ENCODE measurements at places on chromosomes 11 and 22.

DNA sequence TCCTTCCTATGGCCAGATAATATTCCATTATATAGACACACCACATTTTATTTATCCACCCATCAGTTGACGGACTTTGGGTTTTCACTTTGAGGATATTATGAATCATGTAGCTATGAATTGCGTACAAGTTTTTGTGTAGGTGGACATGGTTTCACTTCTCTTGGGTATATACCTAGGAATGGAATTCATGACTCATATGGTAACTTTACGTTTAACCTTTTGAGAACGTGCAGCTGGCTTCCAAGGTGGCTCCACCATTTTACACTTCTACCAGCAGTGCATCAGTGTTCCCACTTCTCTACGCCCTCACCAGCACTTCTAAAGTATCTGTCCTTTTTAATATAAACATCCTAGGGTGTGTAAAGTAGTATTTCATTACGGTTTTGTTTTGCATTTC is 112.0 kb downstream of the PLEKHA7 start:
- no peak overlapping the region for H3K4me3 ChIP-seq
- H3K27ac ChIP-seq, result peak overlapping the region; percentile 36
- H3K36me3 ChIP-seq, result no peaks in the 10 kb centered on the region
- H3K4me1 ChIP-seq, result peaks cover 23% of the 10 kb centered on the region

DNA sequence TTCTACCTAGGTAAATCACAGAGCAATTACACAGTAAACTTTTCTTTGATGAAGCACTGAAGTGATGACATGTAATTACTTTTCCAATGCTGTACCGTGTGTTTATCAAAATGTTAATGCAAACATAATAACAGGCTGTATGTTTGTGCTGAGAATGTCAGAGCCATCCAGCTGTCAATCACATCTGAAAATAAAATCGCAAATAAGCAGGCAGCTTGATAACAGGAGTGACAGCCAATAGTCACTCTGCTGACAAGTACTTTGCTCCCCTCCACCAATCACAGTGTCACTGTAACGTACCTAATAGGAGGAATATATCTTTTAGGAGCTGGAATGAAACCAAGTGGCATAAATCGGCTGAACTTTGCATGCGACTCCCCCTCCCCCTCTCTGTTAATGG is 119.7 kb downstream of the KIRREL3 start:
- H3K27ac ChIP-seq, result no peak overlapping the region
- H3K4me1 ChIP-seq, result no peaks in the 10 kb centered on the region
- H3K27me3 ChIP-seq, result no peaks in the 10 kb centered on the region
- H3K4me3 ChIP-seq, result no peak overlapping the region
- no peak for DNase-seq

DNA sequence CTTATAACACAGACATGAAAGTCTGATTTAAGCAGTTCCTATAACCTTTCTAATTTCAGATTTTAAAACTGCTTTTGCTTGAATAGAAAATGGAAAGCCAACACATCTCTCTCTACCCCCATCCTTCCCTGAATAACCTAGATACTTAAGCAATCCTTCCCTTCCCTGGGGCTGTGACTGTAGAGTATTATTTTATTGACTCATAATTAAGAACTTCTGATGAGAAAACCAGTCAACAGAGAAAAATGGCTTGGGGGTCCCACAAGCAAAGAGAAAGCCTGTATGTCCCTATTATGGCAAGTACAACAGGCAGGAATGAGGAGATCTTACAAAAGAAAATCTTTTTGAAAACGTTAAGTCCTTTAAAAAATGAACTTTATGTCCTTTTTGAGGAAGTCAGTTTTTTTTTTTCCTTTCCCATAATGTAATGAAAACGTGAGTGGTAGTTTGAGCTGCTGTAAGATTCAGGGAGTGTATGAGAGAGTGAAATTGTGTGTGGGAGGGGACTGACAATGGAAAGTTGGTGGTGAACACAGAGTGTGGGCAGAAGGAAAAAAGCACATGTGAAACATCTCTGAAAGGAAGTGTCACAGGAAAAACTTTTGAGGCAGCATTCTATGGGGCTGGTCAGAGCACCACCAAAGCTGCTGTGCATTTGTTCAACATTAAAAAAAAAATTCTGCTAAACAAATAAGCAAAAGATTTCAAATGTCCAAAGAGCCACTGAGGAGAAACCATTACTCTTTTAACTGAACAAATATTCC is 154.6 kb downstream of the MAML2 start:
- no peak overlapping the region for H3K4me3 ChIP-seq
- no peaks in the 10 kb centered on the region for H3K27me3 ChIP-seq
- no peaks in the 10 kb centered on the region for H3K4me1 ChIP-seq
- H3K27ac ChIP-seq, result peak overlapping the region; percentile 41

- no peak overlapping the region for H3K27ac ChIP-seq
- no peak overlapping the region for H3K4me3 ChIP-seq
- H3K4me1 ChIP-seq, result no peaks in the 10 kb centered on the region
These were observed 44.4 kb upstream of the FAT3 start for GRCh38 chr11:92180226-92180625.

DNA sequence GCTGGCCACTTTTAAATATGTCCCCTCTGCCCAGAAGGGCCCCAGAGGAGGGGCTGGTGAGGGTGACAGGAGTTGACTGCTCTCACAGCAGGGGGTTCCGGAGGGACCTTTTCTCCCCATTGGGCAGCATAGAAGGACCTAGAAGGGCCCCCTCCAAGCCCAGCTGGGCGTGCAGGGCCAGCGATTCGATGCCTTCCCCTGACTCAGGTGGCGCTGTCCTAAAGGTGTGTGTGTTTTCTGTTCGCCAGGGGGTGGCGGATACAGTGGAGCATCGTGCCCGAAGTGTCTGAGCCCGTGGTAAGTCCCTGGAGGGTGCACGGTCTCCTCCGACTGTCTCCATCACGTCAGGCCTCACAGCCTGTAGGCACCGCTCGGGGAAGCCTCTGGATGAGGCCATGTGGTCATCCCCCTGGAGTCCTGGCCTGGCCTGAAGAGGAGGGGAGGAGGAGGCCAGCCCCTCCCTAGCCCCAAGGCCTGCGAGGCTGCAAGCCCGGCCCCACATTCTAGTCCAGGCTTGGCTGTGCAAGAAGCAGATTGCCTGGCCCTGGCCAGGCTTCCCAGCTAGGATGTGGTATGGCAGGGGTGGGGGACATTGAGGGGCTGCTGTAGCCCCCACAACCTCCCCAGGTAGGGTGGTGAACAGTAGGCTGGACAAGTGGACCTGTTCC is 46.5 kb downstream of the GRAMD4 start:
- H3K4me3 ChIP-seq, result no peak overlapping the region
- H3K27me3 ChIP-seq, result no peaks in the 10 kb centered on the region
- H3K36me3 ChIP-seq, result peaks cover 91% of the 10 kb centered on the region
- DNase-seq, result no peak
- H3K27ac ChIP-seq, result no peak overlapping the region

DNA sequence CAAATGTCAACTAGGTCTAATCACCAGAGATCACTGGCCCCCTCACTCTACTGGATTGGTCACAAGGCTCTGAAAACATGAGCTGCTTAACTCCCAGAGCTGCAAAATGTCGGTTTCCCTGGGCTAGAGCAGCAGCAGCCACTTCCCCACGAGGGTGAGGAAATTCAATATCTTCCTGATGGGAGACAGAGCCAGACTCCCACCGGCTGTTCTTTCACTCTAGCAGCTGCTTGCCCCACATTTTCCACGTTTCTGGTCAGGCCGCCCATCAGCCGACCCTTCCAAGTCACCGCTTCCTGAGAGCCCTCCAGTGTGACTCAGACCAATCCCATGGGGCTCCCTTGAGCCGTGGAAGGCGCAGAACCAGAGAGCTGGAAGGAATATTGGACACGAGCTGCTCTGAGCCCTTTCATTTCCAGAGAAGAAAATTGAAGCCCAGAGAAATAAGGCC is 227.0 kb downstream of the ADAMTS15 start:
- DNase-seq, result no peak
- H3K27ac ChIP-seq, result peak overlapping the region; percentile 32
- no peaks in the 10 kb centered on the region for H3K36me3 ChIP-seq
- no peaks in the 10 kb centered on the region for H3K27me3 ChIP-seq

DNA sequence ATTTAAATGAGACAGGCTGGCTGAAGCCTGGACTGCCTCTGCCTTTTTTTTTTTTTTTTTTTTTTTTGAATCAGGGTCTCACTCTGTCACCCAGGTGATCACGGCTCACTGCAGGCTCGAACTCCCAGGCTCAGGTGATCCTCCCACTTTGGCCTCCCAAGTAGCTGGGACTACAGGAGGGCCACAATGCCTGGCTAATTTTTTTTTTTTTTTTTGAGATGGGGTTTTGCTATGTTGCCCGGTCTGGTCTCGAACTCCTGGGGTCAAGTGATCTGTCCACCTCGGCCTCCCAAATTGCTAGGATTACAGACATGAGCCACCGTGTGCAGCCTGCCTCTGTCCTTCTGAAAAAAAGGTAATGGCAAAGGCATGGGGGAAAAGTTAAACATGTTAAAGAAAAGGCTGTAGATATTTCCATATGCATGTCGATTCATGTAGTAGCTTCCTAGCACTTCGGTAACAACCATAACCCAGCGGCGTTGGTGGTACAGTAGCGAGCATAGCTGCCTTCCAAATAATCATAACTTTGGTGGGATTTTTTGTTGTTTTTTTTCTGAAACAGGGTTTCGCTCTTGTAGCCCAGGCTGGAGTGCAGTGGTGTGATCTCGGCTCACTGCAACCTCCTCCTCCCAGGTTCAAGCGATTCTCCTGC is 48.8 kb downstream of the MCHR1 start:
- no peaks in the 10 kb centered on the region for H3K36me3 ChIP-seq
- no peak overlapping the region for H3K4me3 ChIP-seq
- H3K4me1 ChIP-seq, result peaks cover 19% of the 10 kb centered on the region

DNA sequence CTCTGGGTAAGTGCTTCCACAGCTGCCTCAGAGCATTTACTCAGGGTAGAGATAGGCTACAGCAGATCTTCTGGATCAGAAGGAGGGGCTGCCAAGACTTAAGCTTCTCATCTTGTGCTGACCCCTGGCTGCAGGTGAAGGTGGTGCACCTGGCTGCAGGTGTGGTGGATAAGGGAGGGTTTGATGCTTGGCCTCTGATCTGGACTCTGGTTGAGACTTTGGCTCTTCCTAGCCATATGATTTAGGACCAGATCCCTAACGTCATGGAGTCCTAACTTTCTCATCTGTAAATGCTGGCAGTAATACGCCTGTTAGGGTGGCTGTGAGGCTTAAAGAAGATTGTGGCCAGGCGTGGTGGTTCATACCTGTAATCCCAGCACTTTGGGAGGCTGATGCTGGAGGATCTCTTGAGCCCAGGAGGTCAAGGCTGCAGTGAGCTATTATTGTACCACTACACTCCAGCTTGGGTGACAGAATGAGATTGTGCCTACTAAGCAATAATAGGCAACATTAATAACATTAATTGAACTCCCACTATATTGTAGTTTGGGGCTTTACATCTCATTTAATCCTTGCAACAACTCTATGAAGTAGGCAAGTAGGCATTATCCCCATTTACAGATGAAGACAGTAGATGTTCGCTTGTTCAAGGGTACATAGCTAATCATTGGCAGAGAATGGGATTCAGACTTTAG is 10.7 kb downstream of the DTX4 start:
- no peak overlapping the region for H3K4me3 ChIP-seq
- peak; percentile 65 for DNase-seq
- H3K4me1 ChIP-seq, result peaks cover 42% of the 10 kb centered on the region

GRCh38 chr22:33510429-33510904 is 409.8 kb downstream of the LARGE1 start:
- no peak overlapping the region for H3K4me3 ChIP-seq
- DNase-seq, result no peak
- H3K36me3 ChIP-seq, result no peaks in the 10 kb centered on the region
- H3K27me3 ChIP-seq, result no peaks in the 10 kb centered on the region
- no peak overlapping the region for H3K27ac ChIP-seq

DNA sequence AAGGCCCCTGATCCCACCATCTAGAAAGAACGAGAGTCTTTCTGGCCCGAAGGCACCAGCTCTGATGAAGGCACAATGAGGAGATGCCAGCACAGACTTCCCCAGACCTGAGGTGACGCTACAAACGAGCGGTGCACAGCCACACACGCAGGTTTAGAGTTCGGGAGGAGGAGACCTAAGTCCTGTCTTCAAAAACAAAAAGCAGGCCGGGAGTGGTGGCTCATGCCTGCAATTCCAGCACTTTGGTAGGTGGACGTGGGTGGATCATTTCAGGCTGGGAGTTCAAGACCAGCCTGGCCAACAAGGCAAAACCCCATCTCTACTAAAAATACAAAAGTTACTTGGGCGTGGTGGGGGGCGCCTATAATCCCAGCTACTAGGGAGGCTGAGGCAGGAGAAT is 9.5 kb downstream of the LTO1 start:
- no peaks in the 10 kb centered on the region for H3K27me3 ChIP-seq
- no peak overlapping the region for H3K27ac ChIP-seq
- H3K36me3 ChIP-seq, result peaks cover 80% of the 10 kb centered on the region
- H3K4me1 ChIP-seq, result peaks cover 9% of the 10 kb centered on the region

GRCh38 chr11:115515647-115516395 is 11.6 kb upstream of the CADM1 start:
- no peak overlapping the region for H3K27ac ChIP-seq
- peaks cover 27% of the 10 kb centered on the region for H3K27me3 ChIP-seq
- H3K4me3 ChIP-seq, result no peak overlapping the region
- no peak for DNase-seq
- H3K36me3 ChIP-seq, result no peaks in the 10 kb centered on the region

DNA sequence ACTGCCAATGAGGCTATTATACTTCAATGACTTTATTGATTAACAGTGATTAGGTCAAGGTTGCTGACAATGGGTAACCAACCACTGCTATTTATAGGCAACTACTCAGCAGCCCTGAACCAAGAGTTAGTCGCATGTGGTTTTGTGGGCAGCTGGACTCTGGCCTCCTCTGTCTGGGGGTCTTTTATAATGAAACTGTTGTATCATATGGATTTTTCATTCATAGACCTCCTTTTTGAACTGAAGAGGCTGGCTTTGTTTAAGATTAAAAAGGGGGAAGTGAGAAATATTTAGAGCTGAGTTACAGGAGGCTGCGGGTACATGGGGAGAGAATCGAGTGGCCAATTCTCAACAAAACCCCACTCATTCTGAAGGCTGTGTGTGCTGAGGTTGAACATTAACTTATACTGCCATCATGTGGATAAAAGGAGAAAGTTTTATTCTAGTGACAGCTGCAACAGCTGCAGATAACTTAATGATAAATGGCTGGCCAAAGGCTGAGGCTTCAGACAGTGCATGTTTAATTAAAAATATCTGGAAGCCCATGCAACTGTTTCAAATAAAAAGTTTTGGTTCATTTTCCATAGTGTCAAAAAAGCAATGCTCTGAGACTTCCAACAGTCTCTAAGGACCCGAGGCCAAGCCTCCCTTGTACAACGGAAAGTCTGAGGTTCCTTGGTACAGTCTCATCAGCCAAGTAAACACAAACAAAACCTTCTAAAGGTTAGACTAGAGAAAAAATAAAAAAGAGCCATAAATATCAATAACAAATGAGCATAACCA is 682.6 kb downstream of the KCNA4 start:
- H3K4me3 ChIP-seq, result no peak overlapping the region
- DNase-seq, result peak; percentile 68
- H3K4me1 ChIP-seq, result no peaks in the 10 kb centered on the region
- no peak overlapping the region for H3K27ac ChIP-seq
- H3K36me3 ChIP-seq, result no peaks in the 10 kb centered on the region
- H3K27me3 ChIP-seq, result no peaks in the 10 kb centered on the region
